ENCODE measurements at places on chromosomes 1 and 21. TPM values are rescaled to one million over a fixed set of nuclear protein-coding genes. Genes with fewer than 3 reads are reported as not detected.

DNA sequence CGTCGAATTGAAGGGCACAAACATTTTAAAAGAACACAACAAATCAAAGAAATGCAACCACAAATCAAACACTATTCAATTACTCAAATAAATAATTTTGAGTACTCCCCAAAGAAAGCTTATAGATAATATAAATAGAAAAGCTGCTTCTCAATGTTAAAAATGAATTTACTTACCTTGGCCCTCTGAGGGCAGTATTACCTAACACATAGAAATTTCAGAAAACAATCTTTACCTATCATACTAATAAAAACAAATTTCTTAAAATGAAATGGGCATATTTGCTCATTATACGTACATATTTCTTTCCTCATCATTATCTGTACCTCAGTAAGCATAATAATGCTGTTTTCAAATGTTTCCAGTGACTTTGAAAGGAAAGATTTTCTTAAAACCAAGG lies 141.8 kb downstream of the AKT3 start:
- DNase-seq = no peak

GRCh38 chr1:110048923-110049601 lies 14.6 kb downstream of the STRIP1 start:
- DNase-seq = no peak

GRCh38 chr1:180598333-180598974 lies 33.4 kb upstream of the XPR1 start:
- DNase-seq = no peak

GRCh38 chr1:183159960-183160359 lies 26.1 kb upstream of the LAMC2 start:
- no peak for DNase-seq

DNA sequence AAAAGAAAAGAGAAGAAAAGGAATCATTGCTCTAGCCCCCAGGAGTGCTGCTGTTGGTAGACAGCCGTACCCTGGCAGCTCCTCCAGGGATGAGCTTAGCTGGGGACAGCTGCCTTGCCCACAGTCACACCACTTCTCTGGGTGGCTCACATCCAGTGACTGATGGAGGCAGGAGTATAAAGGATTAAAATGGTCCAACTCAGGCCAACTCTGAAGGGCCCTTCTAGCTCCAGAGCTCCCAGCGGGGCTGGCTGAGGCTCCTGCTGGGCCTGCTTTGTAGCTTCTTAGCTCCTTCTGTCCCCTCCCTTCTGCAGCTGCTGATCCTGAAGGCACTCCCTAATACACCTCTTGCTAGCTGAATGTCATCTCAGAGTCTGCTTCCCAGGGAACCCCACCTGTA lies 4.4 kb downstream of the CITED4 start:
- no peak for DNase-seq

- peak; percentile 44 for DNase-seq
Measured at GRCh38 chr1:208134491-208134890, 109.7 kb downstream of the PLXNA2 start.

GRCh38 chr1:196425513-196425912 lies 182.7 kb downstream of the KCNT2 start:
- no peak for DNase-seq

GRCh38 chr1:231107151-231107550 lies 54.7 kb upstream of the TRIM67 start:
- DNase-seq = no peak

DNA sequence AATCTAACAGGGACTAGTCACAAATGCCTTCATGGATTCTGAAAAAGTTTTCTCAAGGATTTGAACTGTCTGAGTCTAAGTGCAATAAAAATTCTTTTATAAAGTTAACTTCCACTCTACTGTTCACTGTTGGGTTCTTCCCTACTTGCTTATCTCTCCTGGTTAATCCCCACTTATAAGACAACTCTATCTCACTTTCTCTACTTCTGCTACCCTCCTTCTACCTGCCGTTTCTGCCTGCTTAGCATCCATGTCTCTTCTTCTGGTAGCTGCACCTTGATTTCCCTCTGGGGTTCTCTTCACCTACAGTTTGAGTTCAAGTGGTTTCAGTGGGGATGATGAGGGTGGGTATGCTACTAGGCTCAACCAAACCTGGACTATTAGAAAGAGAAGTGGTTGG lies 6.0 kb downstream of the TSHB start:
- DNase-seq = no peak

DNA sequence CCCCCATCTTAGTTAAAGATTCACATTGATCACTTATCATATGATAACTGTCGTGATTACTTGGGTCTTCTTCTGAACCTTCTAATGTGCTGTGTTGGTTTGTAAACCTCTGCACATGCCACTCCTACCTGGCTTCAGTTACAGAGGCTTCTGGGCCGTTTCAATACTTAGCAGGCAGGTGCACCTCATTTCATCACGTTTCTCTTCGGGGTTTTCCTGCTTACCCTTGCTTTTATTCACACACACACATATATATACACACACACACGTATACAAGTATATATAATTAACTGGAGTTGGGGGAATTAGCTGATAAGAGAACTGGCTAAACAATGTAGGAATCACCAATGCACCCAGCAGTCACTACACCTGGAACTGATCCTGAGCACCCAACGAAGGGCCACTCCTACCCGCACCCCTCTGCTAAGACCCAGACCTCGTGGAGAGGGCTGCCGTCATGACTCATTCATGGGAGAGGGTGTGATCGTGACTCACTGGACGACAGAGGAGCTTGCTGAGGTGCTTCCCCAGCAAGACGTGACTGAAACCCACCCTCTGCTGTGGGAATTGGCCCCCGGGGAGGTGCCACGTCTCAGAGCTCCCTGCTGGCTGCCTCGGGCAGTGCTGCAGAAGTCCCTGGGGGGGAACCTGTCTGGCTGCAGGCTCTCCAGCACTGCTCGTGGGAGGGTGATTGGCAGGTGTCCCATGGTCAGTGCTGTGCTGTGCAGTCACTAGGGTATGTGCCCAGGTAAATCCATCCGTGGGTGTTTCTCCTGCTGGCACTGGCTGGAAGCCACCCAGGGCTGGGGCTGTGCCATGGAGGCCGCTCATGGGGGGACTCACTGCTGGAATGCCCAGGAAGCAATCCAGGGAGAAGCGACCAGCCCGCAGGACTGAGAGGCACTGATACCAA lies 166.6 kb downstream of the DYRK1A start:
- DNase-seq = no peak

DNA sequence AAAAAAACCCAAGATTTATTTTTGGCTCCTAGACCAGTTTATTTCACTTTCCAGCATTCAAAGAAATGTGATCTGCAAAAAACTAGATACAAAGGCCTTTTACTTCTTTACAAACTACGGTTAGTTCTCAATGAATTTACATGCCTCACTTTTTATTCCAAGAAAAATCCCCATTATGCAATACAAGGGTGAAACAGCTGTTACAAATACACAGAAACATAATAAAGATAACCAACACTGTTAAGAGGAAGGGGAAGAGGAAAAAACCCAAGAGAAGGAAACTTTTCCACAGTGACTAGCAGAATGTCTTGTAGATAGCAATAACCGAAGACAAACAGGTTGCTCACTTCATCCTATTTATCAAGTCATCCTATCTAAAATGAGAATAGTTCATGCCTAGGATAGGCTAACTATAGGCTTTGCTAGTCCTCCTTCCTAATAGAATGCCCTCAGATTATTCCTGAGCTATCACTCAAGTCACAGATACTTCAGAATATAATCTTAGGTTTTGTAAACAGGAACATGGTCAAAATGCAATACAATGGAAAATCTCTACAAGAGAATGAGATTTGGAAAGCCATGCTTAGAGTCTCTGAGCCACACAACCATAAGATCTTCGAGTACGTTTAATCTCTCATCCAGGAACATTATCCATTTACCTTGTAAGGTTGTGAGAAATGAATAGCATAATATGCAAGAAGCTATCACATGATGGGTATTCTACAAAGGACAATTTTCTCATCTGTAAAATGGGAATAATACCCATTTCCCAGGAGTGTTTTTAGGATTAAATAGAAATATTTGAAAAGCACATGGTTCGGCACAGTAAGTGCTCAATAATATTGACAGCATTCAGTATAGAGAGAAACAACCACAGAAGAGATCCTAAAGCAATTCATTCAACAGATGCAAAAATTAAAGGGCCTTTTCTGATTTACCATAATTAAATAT lies 5.4 kb downstream of the PNRC2 start:
- DNase-seq = no peak

DNA sequence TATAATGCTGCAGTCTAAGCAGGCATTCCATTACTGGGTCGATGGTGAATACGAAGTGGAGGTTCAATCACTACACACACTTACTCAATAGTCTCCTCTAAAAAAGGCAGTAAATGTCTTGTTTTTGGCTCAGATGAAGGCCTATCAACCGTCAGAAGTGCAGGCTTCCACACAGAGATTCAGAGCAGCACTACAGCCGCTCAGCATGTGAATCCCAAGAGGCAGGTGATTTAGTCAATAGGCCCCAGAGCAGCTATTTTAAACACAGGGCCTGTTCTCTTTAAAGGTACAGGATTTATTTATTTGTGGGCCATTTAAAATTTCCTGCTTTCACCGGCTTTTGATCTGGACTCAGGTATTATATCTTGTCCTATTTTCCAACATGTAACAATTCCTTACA lies 293.7 kb downstream of the RGS7 start:
- peak; percentile 25 for DNase-seq

DNA sequence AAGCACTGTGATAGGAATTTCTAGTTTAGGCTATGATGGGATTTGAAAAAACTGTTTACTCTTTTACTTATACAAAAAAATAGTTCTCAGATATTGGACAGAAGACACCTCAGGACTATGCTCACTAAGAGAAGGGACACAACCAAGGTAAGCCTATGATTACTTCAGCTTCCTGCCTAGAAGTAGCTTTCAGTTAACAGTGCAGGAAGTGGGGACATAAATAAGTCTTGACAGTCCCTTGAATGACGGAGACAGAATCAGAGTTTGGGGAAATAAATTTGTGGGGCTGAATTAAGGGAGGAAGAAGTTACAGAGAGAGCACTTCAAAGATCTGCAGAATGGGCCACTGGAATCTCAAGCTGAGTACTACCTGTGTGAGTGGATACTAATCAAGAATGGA lies 53.8 kb upstream of the OLFM3 start:
- DNase-seq = no peak

- no peak for DNase-seq
Measured at GRCh38 chr1:174928541-174928940, 71.2 kb upstream of the CACYBP start.

GRCh38 chr1:2785631-2786328 lies 15.7 kb downstream of the TTC34 start:
- DNase-seq = no peak

The ADCY10 gene
- total RNA-seq = 0.27 TPM

The DMRTA2 gene
- total RNA-seq = not detected

The STRIP1 gene
- total RNA-seq = 112 TPM
